ENCODE measurements at places on chromosomes 4 and X.
A peak's percentile ranks its signal among the peaks of the same experiment; 100 is the strongest.

DNA sequence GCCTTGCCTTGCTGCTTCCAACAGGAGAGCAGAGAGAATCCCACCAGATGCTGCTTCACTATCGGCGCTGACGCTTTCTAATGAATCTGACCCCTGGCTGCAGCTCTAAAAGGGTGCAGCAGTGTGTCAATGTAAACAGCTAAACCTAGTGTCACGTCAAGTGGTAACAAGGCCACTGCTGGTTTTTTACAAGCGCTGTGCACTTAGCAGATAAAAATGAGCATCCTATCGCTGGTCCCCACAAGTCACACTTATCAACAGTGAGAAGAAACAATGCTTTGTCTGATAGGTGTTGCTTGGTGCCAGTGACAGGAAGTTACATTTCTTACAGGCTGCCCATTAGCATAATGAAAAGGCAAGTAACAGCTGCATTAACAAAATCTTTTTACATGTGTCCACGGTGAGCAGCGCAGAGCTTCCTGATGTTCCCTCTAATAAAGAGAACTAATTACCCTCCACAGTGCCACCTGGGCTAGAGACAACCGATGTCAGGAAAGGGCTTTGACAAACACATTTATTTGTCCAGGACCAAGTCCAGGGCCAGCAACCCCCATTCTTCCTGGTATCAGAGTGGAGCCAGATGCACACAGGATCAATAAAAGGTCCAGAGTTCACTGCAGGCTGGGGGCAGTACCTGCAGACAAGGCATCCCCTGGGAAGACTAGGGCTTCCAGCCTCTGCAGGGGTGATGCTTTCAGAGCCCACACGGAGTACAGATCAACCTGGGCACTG, 176.0 kb downstream of the MGST2 start:
- DNase-seq, result peak; percentile 88

- DNase-seq, result no peak
Measured at GRCh38 chr4:108292229-108292628, 123.5 kb upstream of the LEF1 start.

DNA sequence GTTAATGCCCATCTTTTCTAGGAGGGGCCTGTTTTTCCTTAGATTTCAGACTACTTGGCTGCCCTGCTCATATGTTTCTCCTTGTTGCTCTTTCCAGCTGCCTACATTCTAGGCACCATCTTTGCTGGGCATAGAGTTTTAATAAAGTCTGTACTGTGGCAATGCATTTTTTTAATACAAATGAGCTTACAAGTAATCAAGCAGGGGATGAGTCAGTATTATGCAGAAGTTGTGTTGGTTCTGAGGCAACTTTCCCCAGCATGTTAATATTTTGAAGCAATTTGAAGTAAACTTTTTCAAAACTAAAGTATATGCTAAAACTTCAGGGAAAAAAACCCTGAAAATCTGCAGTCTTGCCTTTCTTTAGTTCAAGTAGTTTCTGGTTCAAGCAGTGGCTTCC, 372.0 kb upstream of the GATB start:
- no peak for DNase-seq

- no peak for DNase-seq
Measured at GRCh38 chr4:122555216-122555615, 65.7 kb downstream of the IL21 start.

DNA sequence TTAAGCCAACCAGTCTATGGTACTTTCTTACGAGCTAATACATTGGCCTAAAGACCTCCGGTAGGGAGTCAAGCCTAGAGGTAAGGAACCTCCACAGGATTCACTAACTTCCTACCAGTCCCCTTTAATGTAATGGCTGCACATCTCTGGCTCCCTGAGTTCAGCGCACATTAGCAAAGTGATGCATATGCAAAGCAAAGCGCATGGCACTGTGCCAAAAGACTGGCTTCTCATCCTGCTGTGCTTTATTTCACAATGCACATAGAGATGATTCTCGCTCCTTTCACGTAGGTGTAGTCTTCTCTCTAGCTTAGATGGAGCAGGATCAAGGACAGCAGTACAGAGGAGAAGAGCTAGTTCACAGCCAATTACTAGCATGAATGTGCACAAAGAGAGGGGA, 14.6 kb upstream of the CLTRN start:
- no peak for DNase-seq

DNA sequence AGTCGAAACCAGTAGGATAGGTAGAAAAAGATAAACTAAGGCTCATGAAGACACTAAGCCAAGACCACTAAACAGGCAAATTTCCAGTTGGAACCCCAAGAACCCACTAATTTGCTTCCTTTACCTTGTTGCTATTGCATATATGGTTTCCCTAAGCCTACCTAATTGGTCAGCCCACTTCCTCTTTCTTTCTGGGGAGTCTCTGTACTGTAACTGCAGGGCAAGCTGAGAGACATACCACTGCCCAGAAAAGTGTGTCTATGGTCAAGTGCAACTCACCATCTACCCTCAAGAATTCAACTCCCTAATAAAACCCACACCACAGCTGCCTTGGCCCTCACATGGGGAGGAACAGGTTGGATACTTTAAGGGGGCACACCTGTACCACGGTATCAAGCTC, 28.6 kb downstream of the IDS start:
- DNase-seq, result no peak

Measured in NCI-H2029 treated with DMSO at 0.1 percent for 48 hours (cell line).